ENCODE measurements at places on chromosomes 12 and 14. TPM values are rescaled to one million over a fixed set of nuclear protein-coding genes. Genes with fewer than 3 reads are reported as not detected.

Gene CLEC9A
- total RNA-seq = not detected

DNA sequence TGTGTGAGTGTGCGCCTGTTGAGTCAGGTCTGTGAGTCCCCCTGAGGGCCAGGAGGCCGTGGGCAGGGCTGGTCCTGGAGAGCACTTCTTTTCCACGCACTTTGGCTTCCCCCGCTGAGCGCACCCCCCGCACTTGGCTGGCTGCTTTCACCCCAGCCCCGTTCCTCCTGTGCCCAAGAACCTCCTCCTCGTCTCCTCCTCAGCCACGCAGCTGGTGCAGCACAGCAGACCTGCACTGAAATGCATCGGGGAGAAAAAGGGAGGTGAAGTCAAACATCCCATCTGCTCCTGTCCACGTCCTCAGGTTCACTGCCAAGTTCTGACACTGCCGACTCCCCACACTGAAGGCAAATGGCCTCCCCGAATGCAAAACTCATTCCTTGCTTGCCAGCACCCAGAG lies 362.7 kb upstream of the SFSWAP start:
- H3K36me3 ChIP-seq = no peaks in the 10 kb centered on the region
- H3K4me1 ChIP-seq = no peaks in the 10 kb centered on the region
- DNase-seq = no peak

GRCh38 chr12:91680864-91681263 lies 464.8 kb downstream of the BTG1 start:
- H3K36me3 ChIP-seq = no peaks in the 10 kb centered on the region
- no peak overlapping the region for H3K4me3 ChIP-seq
- H3K27me3 ChIP-seq = no peaks in the 10 kb centered on the region
- H3K4me1 ChIP-seq = no peaks in the 10 kb centered on the region
- no peak for DNase-seq
- no peak overlapping the region for H3K27ac ChIP-seq

Gene PHETA1
- total RNA-seq = 28.6 TPM

Gene COCH
- total RNA-seq = 3.2 TPM

Gene RIPK3
- total RNA-seq = 0.24 TPM

Gene DPY19L2
- total RNA-seq = 25.9 TPM

GRCh38 chr12:102063069-102063468 lies 1.3 kb upstream of the WASHC3 start:
- no peak overlapping the region for H3K27ac ChIP-seq
- H3K27me3 ChIP-seq = no peaks in the 10 kb centered on the region
- peaks cover 7% of the 10 kb centered on the region for H3K4me1 ChIP-seq
- DNase-seq = no peak
- H3K36me3 ChIP-seq = no peaks in the 10 kb centered on the region

DNA sequence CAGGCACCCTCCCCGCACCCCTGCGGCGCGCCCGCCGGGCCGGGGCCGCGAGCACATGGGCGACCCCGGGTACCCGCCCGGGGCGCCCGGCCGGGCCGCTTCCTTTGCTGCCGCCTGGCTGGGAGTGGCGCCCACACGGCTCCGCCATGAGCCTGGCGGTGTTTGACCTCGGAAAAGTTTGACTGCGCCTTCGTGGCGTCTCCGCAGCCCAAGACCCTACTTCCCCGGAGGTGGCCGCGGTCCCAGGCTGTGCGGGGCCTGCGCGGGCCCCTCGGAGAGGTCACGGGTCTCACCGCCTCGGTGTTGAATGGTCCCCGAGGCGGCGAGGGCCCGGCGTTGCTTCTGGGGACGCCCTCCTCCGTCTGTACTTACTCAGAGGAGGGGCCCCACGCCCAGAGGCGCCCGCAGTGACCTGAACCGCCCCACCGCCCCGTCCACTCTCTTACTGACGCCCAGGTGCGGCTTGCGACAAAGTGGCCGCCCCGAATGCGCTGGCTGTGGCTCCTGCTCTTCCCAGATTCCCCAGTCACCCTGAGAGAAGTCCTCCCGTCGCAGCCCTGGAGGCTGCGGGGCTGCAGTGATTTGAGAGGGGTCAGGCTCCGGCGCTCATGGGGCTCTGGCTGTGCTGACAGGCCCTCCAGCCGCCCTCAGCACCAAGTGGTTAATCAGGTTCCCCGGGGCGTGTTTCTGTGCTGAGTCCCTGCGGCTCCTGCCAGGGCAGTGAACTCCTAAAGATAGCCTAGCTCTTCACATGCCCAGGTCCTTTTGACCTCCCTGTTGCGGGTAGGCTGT lies 5.8 kb downstream of the KMT5A start:
- H3K36me3 ChIP-seq = peaks cover 32% of the 10 kb centered on the region
- H3K4me1 ChIP-seq = peaks cover 21% of the 10 kb centered on the region
- H3K27me3 ChIP-seq = no peaks in the 10 kb centered on the region
- peak overlapping the region; percentile 43 for H3K4me3 ChIP-seq

Gene KRT86
- 0.14 TPM for total RNA-seq

GRCh38 chr12:31874961-31875608 lies 84.1 kb upstream of the RESF1 start:
- H3K4me3 ChIP-seq = no peak overlapping the region
- H3K4me1 ChIP-seq = no peaks in the 10 kb centered on the region
- H3K36me3 ChIP-seq = no peaks in the 10 kb centered on the region
- DNase-seq = no peak
- no peaks in the 10 kb centered on the region for H3K27me3 ChIP-seq

Gene LBHD2
- total RNA-seq = not detected

DNA sequence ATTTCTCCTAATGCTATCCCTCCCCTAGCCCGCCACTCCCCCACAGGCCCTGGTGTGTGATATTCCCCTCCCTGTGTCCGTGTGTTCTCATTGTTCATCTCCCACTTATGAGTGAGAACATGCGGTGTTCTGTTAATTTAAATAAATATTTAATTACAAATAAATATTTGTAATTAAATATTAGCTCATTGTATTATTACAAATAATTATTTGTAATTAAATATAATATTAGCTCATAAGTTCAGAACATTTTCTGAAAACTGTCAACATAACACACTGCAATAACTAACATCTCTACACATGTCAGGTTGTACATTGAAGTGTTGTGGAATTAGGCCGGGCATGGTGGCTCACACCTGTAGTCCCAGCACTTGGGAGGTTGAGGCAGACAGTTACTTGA lies 5.4 kb downstream of the RAB3IP start:
- no peak for DNase-seq
- H3K4me3 ChIP-seq = no peak overlapping the region
- no peaks in the 10 kb centered on the region for H3K36me3 ChIP-seq
- peaks cover 30% of the 10 kb centered on the region for H3K4me1 ChIP-seq
- no peaks in the 10 kb centered on the region for H3K27me3 ChIP-seq

GRCh38 chr14:60346706-60347105 lies 97.7 kb downstream of the PPM1A start:
- H3K4me3 ChIP-seq = no peak overlapping the region
- H3K27me3 ChIP-seq = no peaks in the 10 kb centered on the region
- no peak for DNase-seq
- H3K27ac ChIP-seq = no peak overlapping the region
- peaks cover 13% of the 10 kb centered on the region for H3K4me1 ChIP-seq

- DNase-seq = no peak
- no peaks in the 10 kb centered on the region for H3K27me3 ChIP-seq
- H3K4me3 ChIP-seq = no peak overlapping the region
These were observed 20.0 kb upstream of the APOF start for GRCh38 chr12:56382611-56383010.

- no peaks in the 10 kb centered on the region for H3K27me3 ChIP-seq
- H3K36me3 ChIP-seq = no peaks in the 10 kb centered on the region
- H3K4me1 ChIP-seq = peaks cover 9% of the 10 kb centered on the region
- no peak overlapping the region for H3K4me3 ChIP-seq
- H3K27ac ChIP-seq = no peak overlapping the region
These were observed 50.9 kb upstream of the INSM2 start for GRCh38 chr14:35482994-35483515.

DNA sequence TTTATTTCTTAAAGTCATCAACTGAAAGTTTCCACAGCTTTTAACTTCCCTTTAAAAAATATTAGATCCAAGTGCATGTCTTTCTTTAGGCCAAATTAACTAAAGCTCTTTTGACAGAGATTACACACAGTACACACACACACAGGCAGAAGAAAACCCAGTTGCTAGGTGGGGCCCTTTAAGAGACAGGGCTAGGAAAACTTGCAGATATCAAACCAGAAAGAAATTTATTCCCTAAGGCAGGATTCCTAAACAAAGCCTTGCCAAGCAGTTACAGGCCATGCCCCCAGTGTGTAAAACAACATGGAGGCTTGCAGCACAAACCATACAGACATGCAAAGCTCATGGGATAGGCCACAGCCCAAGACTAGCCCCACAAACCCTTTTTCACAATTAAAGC lies 123.4 kb downstream of the FSCB start:
- H3K27me3 ChIP-seq = no peaks in the 10 kb centered on the region
- DNase-seq = no peak
- no peak overlapping the region for H3K27ac ChIP-seq
- H3K36me3 ChIP-seq = no peaks in the 10 kb centered on the region
